ENCODE measurements at places on chromosomes 1 and 21.

- DNase-seq: no peak
Observed at GRCh38 chr21:34518301-34518700, 6.3 kb upstream of the KCNE1 start.

DNA sequence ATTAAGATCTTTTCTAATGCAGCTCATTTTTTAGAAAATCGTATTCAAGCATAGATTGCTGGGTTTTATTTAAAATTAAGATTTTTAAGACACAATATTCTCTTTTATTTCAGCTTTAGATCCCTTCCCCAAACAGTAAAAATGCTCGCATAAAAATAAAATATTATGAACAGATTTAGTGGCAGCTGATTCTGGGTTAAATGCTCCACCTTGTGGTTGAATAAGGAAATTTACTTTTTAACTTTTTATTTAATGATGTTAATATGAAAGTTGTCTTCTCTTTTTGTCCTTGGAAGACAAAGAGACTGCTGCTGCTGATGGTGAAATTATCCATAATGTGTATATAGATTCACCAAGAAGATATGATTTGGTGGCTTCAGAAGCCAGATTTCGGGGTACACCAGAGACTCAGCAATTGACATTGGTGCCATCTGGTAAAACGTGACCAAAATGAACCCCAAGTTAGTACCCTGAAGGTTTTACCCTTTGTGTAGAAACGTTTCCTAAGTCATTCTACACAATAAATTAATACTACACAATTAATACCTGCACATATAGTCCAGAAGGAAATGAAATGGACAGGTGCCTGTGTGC lies 128.0 kb downstream of the ADAMTS1 start:
- no peak for DNase-seq

GRCh38 chr21:45299026-45299863 lies 11.6 kb upstream of the POFUT2 start:
- no peak for DNase-seq

DNA sequence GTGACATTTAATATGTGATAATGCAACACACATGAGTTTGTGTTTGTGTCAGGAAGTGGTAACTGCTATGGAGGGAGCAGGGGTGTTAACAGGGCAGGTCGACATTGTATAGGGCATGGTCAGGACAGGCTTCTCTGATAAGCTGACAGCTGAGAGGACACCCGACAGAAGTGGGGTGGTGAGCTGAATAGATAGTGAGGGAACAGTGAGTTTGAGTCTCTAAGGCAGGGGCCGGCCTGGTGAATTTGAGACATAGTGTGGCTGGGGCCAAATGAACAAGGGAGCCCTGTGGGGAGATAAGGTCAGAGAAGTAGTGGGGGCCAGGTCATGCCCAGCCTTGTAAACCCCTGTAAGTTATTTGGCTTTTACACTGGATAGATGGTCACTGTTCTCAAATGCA lies 217.4 kb upstream of the KIAA0040 start:
- DNase-seq: no peak

DNA sequence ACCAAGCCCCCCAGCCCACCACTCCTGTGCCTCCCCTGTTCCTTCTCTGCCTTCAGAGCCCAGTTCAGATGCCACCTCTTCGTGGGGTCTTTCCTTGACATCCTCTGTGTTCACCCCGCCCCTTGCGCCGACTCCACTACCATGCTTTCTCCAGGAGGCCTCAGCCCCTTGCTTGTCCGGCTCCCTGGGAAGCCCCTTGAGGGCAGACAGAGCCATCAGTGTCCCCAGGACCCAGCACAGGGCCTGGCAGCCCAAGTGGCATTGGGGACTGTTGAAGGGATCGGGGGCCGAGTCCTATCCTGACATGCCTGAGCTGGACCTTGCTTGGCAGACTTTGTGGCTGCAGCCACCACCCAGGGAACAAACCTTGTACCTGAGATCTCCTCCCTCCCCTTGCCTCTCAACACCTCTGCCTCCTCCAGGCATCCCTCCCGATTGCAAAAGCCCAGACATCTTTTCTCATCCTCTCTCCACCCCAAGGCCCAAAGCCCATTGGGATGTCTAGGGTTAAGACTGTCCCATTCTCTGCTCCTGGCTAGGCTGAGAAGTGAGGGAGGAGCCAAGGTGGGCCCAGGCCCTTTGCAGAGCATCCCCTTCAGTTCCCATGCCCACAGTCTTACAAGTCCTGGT lies 3.4 kb downstream of the CLDN19 start:
- DNase-seq: no peak

Measured in Panc1 (cell line).